ENCODE measurements at places on chromosomes 11 and 22.

DNA sequence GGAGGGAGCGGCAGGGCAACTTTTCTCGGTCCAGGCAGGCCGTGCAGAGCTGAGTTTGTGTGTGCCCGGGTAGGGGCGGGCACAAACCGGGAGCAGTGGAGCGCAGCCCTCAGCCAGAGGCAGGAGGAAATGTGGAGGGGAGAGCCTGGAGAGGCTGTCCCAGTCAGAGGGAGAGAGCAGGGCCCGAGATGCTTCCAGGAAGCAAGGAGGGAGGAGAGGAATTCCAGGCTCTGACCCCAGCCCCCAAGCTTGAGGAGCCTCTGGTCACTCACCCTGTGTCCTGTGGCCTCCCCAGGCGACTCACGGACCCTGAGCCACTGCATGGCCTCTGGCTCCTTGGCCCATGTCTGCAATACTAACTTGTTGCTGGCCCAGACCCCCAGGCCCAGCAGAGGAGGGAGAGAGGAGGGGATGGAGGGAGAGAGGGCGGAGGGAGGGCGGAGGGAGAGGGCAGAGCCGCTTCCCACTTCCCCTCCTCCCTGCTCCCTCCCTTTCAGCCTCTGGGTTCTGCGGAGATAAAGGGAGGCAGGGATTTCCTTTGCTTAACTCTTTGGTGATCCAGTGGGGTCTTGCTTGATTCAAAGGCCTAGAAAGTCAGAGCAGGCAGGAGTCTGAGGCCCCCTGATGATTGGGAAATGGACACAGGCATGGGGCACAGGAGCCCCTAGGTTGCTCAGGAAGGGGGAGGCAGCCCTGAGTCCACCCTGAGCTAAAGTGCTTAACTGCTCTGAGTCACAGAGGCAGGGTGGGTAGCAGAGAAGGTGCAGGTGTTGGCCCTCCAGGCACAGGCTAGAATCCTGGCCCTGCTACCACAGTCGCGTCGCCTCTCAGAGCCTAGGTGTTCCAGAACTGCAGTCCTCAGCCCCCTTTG lies at the start of gene C1QTNF6:
Gene C1QTNF6, minus strand, starts transcription at position 357 of the 871 bp plus-strand sequence. Its CDS starts 34 bp downstream, at position 323.
- DNase-seq = no peak

- no peak for DNase-seq
Measured at GRCh38 chr11:126083829-126084607, 21.4 kb upstream of the CDON start.

GRCh38 chr11:93530468-93530826 lies 12.7 kb downstream of the SMCO4 start:
- DNase-seq = no peak

DNA sequence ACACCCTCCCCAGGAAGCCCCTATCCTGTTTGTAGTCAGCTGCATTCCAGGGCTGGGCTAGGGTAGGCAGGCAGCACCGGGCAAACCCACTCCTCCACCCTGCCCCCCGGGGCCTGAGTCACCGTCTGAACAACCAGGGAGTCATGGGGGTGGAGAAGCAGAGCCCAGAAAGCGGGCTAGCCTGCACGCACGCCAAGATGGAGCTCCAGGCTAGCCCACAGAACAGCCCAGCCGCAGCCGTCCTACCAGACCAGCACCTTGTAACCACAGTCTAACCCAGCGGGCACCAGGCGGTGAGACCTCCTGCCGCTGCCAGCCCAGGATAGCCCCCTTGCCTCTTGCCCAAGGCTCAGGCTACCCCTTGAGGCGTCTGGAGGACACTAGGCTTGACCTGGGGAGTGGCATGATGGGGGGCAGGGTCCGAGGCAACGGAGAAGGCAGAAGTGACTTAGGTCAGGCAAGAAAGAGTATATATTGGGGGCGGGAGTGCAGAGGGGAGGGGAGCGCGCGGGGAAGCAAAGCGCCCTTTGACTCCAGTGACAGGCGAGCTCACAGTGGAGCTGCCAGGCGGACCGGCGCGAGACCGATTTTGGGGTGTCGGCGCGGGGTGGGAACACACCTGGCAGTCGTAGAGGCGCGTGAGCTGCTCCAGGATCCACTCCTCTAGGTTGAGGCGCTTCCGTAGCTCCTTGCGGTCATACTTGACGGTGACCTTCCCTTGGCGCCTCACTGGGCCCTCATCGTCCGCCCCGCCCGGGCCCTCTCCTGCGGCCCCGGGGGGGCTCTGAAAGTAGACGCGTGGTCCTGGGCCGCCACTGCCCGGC lies 734 bp downstream of the PPP1R14B start:
- DNase-seq = peak; percentile 18

DNA sequence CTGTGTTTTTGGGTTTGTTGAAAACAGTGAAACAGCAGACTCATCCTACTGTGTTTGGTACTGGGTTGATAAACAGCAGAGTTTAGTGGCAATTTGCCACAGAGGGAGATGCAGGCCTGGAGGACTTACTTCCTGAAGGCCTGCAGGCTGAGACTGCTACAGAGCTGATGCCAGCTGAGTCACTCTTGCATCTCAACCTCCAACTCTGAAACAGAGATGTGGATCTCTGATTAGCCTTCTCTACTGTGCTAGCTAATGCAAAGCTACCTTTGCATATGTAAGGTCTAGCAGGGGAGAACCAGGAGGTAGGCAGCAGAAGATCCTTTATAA lies 14.3 kb downstream of the ATP5MG start:
- DNase-seq = no peak

- DNase-seq = peak; percentile 58
Measured at GRCh38 chr22:19855504-19856409, 1.1 kb upstream of the GNB1L start.

- no peak for DNase-seq
Measured at GRCh38 chr11:133828871-133829270, 16.4 kb downstream of the SPATA19 start.

DNA sequence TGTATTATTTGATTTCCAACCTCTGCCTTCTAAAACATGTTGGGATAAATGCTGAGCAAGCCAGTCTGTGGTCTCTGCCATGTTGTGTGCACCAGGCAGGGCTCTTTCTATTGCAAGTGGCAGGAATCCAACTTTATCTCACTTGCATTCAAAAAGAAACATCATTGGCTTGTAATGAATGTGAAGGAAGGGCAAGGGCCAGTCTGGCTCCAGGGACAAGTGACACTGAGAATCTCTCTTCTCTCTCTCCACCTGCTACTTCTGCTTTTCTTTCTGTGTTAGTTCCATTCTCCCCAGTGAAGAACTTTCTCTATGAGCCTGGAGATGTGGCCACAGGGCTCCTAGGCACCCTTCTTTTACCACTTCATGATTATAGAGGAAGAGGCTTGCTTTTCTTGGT lies 329.9 kb upstream of the NCAM1 start:
- no peak for DNase-seq

- no peak for DNase-seq
Measured at GRCh38 chr11:69013009-69013951, at the start of gene MRGPRF. Gene MRGPRF (minus strand): TSS chr11:69013246. CDS start chr11:69009901, 3,345 bp downstream.

DNA sequence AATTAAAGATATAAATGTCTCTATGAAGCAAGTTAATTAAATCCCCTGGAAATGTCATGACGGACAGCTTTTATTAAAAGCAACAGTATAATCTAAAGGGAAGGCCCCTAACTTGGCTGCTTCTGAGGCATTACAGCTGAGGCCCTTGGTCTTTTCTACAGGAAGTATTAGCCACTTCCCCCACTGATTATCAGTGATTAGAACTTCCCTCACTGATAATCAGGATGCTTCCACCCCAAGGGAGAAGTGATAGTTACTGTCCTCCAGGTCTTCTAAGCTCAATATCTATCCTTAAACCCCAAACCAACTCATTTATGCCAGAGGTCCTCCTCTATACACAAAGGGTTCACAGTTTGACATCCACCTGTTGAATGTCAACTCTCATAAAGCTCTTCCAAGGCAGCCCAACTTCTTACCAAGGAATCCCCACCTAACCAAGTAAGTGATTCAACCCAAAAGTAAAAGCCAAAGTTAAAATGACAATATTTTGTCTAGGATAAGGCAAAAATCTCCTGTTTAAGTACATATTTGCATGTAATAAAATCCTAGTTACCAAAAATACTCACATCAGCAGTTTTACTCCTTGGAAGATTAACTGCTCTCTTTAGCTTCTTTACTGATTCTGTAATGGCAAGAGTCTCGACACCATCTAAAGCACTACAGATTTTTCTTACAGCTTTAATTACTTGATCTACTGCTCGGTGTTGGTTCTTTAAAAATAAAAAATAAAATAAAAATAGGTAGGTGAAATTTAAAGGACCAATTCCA lies 58.6 kb upstream of the RPS13 start:
- no peak for DNase-seq

GRCh38 chr11:5235364-5236095 lies 1.2 kb upstream of the HBD start:
- no peak for DNase-seq

DNA sequence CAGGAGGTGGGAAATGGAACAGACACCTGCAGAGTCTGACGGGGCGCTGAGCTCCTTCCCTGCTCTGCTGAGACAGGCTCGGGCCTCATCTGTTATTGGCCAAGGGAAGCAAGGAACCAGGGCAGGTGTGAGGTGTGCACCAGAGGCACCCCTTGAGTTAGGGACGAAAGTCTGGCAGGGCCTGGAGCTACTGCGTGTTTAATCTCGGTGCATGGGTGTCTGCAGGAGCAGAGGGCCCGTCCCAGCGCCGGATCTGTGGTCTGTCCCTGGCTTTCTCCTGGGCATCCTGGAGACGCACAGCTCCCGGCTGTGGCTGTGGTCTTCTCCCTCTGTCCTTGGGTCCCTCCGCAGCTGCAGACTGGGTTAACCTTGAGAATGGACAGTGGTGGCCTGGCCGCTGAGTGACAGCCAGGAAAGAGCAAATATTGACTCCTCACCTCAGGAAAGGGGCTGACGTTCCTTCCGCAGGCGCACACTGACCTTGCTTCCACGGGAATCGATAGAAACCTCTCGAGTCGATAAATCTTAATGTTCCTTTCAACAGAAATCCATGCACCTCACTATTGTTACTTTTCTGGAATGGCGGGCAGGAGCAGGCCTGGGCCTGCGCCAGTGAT lies 975.6 kb downstream of the BRD1 start:
- DNase-seq = no peak

GRCh38 chr11:44536788-44537516 lies 28.5 kb upstream of the CD82 start:
- no peak for DNase-seq

GRCh38 chr11:109597336-109597735 lies 175.3 kb downstream of the C11orf87 start:
- no peak for DNase-seq

DNA sequence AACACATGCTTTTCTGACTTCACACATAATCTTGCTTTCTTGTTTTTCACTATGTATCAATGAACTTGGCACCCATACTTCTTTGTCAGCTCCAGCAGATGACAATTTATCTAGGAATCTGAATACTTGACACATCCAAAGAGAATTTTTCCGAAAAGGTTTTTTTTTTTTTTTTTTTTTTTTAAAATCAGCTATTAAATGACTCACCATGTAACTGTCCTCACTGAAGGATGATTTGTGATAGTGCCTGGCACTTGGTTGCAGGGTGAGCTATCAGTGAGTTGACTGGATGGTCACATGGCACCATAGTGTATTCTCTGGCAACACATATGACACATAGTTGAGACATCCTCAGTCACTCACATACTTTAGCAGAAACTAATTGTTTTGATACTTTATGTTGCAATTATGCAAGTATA lies 133.4 kb upstream of the E2F8 start:
- DNase-seq = peak; percentile 29

GRCh38 chr11:2933375-2934020 lies 4.3 kb upstream of the PHLDA2 start:
- DNase-seq = no peak

DNA sequence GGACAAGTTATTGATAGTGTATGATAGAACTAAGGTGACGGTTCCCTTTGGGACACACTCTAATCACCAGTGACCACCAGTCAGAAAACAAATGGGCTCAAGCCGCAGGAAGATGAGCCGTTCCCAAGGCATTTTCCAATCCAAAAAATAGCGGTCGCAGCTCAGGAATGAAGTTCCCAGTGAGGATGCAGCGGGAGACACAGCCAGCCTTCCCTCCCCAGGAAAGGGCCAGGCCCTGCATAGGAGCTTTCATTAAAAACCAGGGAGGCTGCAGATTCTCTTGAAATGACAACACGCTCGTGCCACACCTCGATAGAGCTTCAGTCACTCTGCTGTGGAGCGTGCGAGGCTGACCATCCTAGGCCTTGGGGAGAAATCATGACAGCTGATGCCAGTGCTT lies 65.8 kb upstream of the WNT7B start:
- DNase-seq = no peak

DNA sequence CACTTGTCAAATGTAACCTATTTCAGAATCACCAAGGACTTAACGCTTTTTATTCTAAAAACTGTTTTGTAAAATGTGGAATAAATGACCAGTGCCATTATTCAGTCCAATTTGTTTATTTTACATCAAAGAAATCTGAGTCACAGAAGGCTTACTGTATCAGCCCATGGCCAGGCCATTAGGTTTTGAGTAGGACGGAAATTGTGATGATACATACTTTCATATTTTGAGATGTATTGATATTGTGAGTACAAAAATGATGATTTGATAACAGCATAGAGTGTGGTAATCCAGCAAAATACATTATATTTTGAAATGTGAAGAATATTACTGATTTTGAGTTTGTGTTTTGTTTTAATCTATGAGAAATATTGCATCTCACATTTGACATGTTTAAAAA lies 81.1 kb downstream of the PIWIL3 start:
- no peak for DNase-seq

- DNase-seq = no peak
Measured at GRCh38 chr22:32649515-32650200, 151.8 kb upstream of the TIMP3 start.

DNA sequence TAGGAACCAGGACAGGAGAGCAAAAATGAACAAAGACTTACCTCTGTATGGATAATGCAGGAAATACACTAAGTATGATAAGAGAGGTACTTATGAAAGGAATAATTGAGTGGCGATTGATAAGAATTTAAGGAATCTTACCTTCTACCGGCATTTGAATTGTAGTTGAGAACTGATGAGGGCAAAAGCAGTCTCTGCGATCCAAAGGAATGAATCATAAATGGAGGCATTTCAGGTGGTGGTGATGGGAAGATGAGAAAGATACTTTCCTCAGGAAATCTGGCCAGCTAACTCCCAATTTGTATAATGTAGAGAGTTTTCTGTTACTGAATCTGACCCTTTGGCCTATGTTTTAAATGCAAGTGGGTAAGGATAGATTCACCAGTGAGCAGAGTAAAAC lies 71.9 kb upstream of the C11orf87 start:
- DNase-seq = no peak

GRCh38 chr11:36196411-36196998 lies 92.7 kb downstream of the COMMD9 start:
- no peak for DNase-seq

DNA sequence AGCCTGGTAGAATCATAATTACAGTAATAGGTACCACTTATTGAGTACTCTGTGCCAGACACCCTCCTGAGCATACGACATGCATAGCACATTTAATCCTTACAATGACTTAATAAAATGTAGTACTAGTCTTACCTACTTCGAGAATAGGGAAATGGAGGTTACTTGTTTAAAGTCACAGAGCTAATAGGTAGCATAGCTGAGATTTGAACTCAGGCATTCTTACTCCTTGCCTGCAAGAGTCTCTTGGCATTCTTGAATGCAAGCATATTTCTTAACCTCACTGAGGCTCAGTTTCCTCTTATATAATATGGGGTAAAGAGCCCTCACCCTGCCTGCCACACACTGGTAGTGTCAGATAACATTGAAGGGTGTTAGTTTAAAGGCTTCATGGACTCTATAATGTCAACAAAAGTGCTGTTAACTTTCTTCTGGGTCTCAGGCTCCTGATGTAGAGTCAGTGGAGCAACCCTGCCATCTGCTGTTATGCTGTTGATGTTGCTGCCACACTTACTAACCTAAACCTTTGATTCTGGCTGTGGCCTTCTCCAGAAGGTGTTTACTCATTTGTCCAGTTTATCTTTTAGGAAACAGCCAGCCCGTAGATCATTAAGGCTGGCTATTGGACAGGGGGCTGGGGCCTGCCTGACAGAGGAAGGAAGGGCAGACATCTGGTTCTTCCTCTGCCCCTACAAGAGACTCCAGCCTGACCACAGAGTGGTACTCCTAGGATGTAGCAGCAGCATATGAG lies 18.9 kb downstream of the LIMK2 start:
- DNase-seq = peak; percentile 31

All from NCI-H446 treated with DMSO at 0.1 percent for 48 hours (cell line).